ENCODE measurements at places on chromosomes 5 and 9.

DNA sequence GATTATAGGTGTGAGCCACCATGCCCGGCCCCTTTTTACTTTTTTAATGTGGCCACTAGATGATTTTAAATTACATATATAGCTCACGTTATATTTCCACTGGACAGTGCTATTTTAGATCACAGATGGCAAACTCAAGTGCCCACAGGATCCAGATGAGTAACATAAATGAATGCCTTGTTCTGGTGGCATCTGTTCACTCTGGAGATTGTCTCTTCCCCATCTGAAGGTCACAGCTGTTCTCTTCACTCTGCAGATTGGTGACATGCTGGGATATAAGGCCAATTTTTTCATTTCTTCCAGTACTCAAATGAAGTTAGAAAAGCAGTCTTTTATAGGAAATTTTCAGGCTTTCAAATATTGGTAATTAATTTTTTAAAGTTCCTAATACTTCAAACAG, 160.1 kb downstream of the DOCK8 start:
- DNase-seq = no peak

DNA sequence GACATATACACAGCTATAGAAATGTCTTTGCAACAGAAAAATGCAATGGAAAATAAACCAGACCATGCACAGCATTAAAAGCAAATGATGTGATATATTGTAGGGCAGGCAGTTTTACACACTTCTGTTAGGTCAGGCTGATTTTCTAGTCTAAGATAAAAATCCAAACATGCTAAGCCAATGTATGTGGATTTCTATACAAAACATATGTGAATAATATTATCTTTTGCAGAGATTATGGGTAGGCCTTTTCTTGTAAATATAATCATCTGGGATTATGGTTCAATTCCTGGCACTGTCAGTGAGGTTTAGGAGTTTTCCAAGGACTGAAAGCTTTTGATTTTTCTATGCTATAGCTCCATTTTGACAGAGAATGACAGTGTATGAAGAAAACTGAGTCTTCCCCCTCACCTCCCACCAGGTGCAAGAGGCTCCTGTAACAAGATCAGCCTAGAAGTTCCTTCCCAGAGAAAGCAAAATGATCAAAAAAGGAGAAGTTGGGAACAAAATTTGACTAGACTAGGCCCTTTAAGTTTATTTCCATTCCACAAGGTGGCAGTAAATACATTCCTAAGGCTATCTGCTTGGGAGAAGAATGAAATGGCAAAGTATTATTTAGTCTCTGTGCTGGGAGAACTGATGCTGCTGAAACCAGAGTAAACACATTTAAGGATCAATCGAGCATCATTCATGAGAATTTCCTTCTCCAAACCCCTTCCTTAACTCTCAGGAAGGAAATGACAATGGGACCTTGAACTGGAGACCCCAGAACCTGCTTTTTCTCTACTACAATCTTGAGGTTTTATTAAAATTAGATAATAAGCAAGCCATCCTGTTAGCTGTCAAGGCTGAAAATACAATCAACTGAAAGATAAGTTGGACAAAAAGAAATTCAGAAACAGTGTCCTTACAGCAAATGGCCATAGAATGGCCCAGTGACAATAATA, 133.0 kb upstream of the TUT7 start:
- no peak for DNase-seq

GRCh38 chr5:55714339-55714738, 2.2 kb upstream of the SLC38A9 start:
- DNase-seq = no peak

- no peak for DNase-seq
These were observed 373.8 kb downstream of the NDUFS4 start for GRCh38 chr5:53934151-53934820.

- DNase-seq = no peak
These were observed 76.0 kb upstream of the PHYKPL start for GRCh38 chr5:178308541-178309092.

- no peak for DNase-seq
These were observed 126.5 kb upstream of the ABCA1 start for GRCh38 chr9:105054491-105054890.

GRCh38 chr5:152187668-152188067, 217.4 kb downstream of the NMUR2 start:
- DNase-seq = no peak

DNA sequence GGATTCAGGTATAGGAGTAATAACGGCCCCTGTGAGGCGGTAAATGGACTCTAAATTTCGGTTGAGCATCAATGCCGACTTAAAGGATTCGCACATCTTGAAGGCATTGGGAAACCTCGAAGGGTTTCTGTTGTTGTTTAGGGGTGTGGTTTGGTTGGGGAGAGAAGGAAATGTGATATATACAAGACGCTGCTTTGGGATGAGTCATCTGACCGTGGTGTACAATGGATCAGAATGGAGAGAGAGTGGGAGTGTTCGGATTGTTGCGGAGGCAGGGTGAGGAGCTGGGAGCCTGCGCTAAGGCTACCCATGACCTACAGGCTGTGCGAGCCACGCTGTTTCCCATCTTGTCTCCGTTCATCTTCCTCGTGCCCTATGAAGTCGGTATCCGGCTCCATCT, 60.4 kb upstream of the ERCC6L2 start:
- DNase-seq = no peak

GRCh38 chr9:105912863-105913516, 218.6 kb downstream of the TMEM38B start:
- peak; percentile 5 for DNase-seq

GRCh38 chr9:106773750-106774149, 89.2 kb upstream of the ZNF462 start:
- DNase-seq = no peak

DNA sequence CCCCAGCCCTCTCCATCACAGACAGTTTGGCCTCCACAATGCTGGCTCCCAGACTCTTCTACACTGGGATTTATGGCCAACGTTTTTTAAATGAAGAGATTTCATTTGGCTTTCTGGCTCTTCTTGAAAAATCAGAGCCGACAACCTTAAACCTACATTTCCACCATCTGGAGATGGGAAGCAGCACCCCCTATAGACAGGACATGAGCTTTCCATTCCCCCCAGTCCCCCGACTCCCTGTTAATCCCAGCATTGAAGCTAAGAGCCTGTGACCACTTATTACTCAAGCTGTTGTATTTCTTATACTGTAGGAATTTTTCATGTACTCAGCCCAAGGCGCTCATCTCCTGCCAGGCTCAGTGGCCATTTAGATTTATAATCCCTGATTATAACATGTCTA, 34.0 kb upstream of the AFAP1L1 start:
- no peak for DNase-seq

GRCh38 chr9:70060148-70060882, 16.7 kb downstream of the MAMDC2 start:
- DNase-seq = no peak

- peak; percentile 73 for DNase-seq
These were observed 90.7 kb downstream of the PTCH1 start for GRCh38 chr9:95425910-95426551.

- no peak for DNase-seq
These were observed 7.6 kb upstream of the CXXC5 start for GRCh38 chr5:139640421-139641115.

GRCh38 chr9:18982262-18982620, 50.8 kb downstream of the SAXO1 start:
- no peak for DNase-seq

DNA sequence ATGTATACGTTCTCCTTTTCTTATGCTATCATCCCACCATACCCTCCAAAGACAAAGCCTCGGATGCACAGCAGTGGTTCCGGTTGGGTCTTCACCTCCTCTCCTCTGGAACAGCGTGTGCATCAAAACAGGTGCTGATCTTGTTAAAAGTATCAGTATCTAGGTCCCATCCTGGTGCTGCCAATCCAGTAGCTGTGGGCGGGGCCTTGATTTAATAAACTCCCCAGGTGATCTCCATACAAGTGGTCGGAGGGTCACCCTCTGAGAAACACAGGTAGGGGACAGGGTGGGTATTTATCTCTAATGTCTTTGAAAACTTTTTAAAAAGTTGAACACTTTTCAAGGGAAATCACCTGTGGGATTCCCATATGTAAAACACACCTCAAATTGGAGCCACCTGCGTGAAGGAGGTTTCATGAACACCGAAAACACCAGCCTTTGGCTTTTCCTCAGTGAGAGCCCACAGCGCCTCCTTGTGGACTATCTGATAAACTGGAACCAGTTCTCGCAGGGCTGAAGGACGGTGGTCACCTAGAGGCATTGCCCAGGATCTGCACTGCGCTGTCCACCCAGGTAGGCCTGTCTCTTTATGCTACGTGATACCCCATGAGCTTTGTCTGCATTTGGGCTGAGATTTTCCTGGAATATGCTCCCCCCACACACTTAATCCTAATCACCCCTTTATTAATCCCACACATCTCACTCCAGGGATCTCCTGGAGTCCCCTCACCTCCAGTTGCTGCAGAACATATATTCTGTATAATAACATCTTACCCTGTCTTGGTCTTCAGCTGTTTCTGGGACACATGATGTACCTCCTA, 80.5 kb upstream of the EPB41L4B start:
- DNase-seq = peak; percentile 78

- no peak for DNase-seq
These were observed 31.2 kb upstream of the TLE1 start for GRCh38 chr9:81720450-81721086.

- no peak for DNase-seq
These were observed 55.4 kb upstream of the PPARGC1B start for GRCh38 chr5:149674686-149675085.

DNA sequence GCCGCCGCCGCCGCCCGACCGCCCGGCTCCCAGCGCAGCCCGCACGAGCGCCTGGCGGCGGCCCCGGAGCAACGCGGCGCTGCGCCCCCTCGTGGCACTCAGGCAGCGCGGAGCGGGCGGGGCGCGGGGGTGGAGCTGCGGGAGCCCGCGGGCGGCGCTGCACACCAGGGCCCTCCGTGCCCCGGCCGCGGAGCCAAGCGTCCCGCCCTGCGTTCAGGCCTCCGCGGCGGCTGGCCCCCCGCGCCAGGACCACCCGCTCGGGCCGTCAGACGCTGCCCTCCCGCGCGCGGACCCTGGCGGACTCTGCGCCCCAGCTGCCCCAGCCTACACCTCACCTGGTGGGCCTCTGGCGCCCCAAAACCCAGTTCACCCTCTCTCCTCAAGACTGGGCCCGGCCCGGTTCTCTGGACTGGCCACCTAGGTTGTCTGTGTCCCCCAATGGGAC, at the start of gene RASGEF1C:
Gene RASGEF1C (minus strand): TSS at position 75 of the 445 bp plus-strand sequence. CDS start 71,159 bp downstream, outside the sequence.
- DNase-seq = no peak

- DNase-seq = no peak
These were observed 243.5 kb downstream of the ENC1 start for GRCh38 chr5:74396913-74397622.

DNA sequence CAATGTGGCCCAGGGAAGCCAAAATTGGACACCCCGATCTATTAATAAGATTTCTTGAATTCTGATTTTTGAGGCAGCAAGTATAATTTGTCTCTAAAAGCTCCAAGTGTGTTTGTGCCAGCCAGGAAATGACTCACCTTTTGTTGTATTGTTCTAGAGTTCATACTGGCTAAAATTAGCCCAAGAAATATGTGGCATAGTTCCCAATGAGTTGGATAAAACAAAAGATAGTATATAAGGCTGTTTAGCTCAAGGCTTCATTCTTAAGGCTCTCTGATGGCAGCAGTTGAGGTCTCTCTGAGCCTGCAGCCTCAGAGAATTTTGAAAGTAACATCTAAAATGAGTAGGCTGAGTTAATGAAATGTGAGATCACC, 21.6 kb downstream of the HMGXB3 start:
- DNase-seq = no peak

GRCh38 chr9:70085241-70085640, 41.6 kb downstream of the MAMDC2 start:
- DNase-seq = no peak

DNA sequence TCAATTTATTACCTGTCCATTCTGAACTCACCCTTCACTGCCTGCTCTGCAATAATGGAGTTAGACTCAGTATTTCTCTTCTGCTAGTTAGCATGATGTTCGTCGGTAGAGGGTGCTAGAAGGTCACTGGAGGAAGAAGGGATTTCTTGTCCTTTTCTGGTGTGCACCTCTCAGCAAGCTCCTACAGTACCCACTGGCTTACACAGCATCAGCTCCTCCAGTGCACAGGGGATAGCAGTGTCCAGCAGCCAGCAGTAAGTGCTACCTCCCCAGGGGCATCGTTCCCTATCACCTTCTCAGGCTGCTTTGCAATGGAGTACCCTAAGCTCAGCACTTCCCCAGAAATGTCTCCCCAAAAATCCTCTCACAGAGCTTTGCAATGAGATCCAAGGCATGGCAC, 45.9 kb upstream of the APC start:
- peak; percentile 62 for DNase-seq

GRCh38 chr5:56169949-56170348, 63.2 kb downstream of the ANKRD55 start:
- DNase-seq = no peak

DNA sequence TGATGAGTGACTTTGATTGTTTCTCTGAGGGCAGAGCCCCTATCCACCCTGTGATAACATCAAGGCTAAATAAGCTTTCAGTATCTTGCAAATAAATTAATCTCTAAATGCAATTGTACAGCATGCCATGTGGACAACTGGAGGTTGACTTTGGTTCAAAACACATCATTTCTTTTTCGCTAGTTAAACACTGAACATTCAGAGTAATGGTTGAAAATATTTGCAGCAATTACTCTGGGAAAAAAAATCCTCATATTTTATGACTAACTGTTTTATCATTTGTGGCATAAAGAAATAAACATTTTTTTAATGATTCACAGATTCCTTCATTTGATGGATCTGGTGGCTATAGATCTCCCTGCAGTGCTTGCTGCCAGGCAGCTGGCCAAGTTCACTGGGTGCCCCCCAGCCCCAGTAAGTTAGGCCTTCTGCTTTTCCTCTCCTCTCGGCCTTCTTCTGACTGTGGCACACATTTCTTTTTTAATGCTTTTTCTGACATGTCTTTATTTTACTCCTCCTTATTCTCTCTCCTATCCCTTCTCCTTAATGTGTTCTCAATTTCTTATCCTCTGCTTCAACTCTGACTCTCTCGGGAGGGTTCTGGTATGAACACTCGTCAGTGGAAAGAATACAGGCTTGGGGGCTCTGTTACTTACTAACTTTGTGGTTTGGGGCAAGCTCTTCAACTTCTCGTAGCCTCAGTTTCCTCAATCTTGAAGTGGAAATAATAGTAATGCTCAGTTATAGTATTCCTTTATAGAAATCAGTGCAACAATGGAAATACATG, 69.6 kb downstream of the ADAMTSL1 start:
- DNase-seq = no peak

GRCh38 chr5:55603922-55604321, 69.2 kb upstream of the PLPP1 start:
- no peak for DNase-seq

- DNase-seq = no peak
These were observed 310.8 kb downstream of the PDE4D start for GRCh38 chr5:59582746-59583145.

GRCh38 chr5:81516091-81516490, 122.2 kb upstream of the ACOT12 start:
- no peak for DNase-seq

- no peak for DNase-seq
These were observed 34.2 kb upstream of the SMU1 start for GRCh38 chr9:33110686-33111085.

- no peak for DNase-seq
These were observed 1.3 kb downstream of the ENC1 start for GRCh38 chr5:74638970-74639806.

Measured in Caco-2 (cell line).